GM12878 (cell line): ENCODE measurements at places on chromosomes 5 and 9. TPM values are rescaled to one million over a fixed set of nuclear protein-coding genes. Genes with fewer than 3 reads are reported as not detected.

The FBP2 gene
- not detected in 2 replicates for total RNA-seq

The PCDHB12 gene
- total RNA-seq: not detected in 2 replicates

The CCL28 gene
- 3.4 and 3.6 TPM in 2 replicates for total RNA-seq

The ALG2 gene
- total RNA-seq: 31.7 and 33.0 TPM in 2 replicates

The GFI1B gene
- not detected in 2 replicates for total RNA-seq

The ISOC1 gene
- 25.3 and 29.7 TPM in 2 replicates for total RNA-seq

The OTP gene
- 8.4 and 8.5 TPM in 2 replicates for total RNA-seq

The STPG3 gene
- not detected in 2 replicates for total RNA-seq

The CDKN2A gene
- 28.0 and 30.6 TPM in 2 replicates for total RNA-seq

The ODF2 gene
- total RNA-seq: 38.4 and 42.3 TPM in 2 replicates

The GOLPH3 gene
- total RNA-seq: 62.4 and 67.2 TPM in 2 replicates

The MPDZ gene
- total RNA-seq: 0.03 and 0.36 TPM in 2 replicates

The KCNIP1 gene
- total RNA-seq: not detected in 2 replicates

The KIF24 gene
- total RNA-seq: 5.2 and 5.3 TPM in 2 replicates

The SEMA6A gene
- total RNA-seq: 1.9 and 2.1 TPM in 2 replicates
